Renal pelvis (tissue), 12 donors: ENCODE measurements at places on chromosomes 2 and 18. TPM values are rescaled to one million over a fixed set of nuclear protein-coding genes. Genes with fewer than 3 reads are reported as not detected.

The KCNF1 gene
- 1.8 TPM for polyA plus RNA-seq

The LAMA3 gene
- 2.0 TPM for polyA plus RNA-seq

The TRIB2 gene
- 212 TPM for polyA plus RNA-seq

The TXNDC2 gene
- polyA plus RNA-seq = 0.31 TPM

The CYS1 gene
- polyA plus RNA-seq = 116 TPM

The PROC gene
- polyA plus RNA-seq = 7.6 TPM

The IL18RAP gene
- polyA plus RNA-seq = 0.68 TPM

The MARCHF4 gene
- polyA plus RNA-seq = 0.05 TPM

- DNase-seq = no peak
These were observed 142.9 kb upstream of the SMAD2 start for GRCh38 chr18:48073211-48073930.

DNA sequence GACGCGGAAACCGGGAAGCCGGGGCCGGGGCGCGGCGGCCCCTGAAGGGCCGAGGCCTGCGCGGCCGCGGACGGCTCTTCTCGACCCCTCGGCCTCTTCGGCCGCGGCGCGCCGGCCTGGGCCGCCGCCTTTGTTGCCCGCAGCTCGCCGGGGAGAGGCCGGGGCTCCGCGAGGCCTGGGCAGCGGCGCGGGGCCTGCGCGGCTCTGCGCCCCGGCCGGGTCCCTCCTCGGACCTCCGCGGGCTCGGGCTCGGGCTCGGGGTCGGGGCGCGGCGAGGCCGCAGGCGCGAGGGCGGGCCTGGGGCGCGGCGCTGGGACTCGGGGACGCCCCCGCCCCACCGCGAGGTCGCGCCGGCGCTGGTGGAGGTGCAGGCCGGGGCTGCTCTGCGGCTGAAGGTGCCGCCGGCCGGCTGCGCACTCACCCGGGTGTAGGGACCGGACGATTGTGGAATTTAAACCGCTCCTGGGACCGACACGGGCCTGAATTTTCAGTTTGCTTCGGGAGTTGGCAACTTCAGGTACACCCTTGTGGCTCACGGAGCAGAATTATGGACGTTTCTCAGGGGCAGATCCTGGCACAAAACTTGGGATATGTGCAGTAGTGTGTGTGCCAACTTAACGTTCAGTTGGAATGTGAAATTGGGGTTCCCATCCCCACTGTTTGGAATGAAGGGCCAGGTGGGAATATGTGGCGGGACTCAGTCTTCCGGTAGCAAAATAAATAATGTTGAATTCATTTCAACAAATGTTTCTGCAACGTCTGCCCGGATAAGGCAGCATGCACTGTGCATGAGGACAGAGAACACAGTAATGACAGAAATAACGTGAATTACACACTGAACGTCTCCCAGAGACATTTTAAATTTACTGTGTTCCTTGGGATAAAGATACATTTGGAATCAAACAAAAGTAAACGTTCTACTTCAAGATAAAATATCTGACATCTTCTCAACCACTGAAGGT, 787 bp downstream of the SOCS6 start:
- DNase-seq = no peak

DNA sequence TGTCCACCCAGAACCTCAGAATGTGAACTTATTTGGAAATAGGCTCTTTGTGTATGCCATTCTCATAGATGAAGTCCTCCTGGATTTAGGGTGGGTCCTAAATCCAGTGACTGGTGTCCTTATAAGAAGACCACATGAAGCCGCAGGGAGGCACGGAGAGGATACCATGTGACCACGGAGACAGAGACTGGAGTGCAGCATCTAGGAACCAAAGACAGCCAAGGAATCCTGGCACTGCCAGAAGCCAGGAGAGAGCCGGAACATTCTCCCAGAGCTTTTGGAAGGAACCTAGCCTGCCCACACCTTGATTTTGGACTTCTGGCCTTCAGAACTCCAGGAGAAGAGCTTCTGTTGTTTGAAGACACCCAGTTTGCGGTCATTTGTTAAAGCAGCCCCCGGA, 49.7 kb downstream of the ARL4C start:
- no peak for DNase-seq

DNA sequence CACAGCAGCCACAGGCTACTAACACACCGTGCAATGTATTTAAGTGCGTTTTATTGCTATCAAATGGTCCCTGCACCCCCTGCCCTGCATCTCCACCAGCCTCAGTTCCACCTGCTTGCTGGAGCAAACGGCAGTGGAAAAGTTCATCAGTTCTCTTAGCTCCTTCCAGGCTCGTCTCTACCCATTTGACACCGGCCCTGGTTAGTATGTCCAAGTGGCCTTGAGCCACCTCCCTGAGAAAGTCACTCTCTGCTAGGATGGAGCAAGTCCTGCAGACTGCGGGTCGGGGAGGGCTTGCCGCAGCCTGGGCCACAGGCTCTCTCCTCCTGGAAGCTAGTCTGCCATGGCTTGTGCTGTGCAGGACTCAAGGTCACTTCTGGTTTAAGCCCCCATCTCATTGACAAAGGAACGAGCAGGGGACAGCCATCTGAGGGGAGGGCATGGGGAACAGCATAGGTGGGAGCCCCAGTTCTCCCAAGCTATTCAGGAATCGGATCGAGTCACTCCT, 74.9 kb downstream of the RHOB start:
- no peak for DNase-seq

- DNase-seq = no peak
These were observed 382.1 kb upstream of the SETBP1 start for GRCh38 chr18:44298566-44298965.

DNA sequence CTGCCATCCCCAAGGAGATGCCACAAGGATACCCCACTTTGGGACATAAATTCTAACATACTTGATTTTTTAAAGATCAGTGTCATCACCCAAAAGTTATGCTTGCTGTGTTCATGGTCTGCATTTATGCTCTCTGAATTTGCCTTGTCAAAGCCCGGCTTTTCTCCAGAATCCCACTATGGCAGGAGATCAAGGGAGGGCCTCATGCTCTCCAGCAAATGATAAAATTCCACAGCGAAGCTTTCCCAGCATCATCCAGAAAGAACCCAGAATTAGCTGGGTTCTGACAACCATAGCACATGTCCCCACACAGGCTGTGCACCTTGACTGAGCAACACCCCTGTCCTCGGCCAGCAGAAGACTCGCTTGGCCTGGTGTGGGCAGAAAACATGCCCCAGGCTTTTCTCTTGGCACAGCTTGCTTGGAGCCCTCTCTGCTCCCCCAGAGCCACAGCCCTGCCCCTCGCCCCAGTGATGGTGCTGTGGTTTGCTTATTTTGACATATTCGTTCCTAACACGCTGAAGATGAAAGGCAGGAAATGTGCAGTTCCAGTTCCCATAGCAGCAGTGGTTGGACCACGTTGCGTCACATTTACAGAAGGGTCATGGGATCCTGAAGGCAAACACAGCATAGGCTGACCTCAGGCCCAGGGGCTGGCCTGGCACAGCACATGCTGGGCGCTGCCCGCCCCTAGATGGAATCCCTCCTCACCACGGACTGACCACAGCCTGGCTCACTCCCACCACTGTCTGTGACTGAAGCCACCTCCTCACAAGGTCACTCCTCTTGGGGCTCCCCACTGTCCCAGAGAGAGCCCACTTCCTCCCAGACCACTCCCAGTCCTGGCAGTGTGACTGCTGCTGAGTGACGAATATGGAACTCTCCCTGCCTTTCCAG, 14.1 kb upstream of the CHRNA1 start:
- DNase-seq = no peak

- peak; percentile 98 for DNase-seq
These were observed at the start of gene SCLY for GRCh38 chr2:238060542-238061314. Gene SCLY, plus strand, starts transcription at chr2:238061001. Its CDS starts 54 bp downstream, at chr2:238061055.

- DNase-seq = no peak
These were observed 84.2 kb downstream of the MYOM1 start for GRCh38 chr18:3135536-3135935.

DNA sequence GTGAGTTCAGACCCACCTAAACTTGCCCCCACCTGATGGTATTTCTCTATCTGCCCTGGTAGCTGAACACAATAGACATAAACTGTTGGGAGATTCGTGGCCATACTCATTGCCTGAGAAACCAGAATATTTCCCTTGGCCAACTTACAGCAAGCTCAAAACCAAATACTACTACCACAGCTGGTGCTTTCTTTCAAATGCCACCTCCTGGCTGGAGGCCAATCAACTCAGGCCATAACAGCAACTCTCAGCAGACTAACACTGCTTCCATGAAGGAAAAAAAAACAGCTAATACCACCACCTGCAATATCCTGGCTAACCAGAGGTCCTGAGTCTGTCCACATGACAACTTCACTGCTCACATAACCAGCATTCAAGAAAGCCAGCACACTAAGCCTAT, 373.1 kb downstream of the CMPK2 start:
- DNase-seq = no peak

DNA sequence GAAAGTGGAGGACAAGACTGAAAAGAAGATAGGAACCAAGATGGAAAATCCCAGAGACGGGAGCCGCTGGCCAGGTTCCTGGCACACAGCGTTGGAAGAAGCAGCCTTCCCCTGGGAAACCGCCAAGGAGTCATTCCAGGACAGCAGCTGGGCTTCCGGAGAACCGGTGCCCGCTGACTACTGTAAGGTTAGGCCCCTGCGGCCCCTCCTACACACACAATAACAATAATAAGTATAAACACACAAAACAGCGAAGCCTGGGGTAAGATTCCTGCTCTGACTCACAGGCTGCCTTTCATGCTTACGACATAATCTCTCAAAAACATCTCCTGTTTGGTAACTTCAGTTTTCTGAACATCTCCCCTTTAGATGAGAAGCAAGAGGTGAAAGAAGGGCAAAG, 28.1 kb upstream of the MYCN start:
- no peak for DNase-seq

DNA sequence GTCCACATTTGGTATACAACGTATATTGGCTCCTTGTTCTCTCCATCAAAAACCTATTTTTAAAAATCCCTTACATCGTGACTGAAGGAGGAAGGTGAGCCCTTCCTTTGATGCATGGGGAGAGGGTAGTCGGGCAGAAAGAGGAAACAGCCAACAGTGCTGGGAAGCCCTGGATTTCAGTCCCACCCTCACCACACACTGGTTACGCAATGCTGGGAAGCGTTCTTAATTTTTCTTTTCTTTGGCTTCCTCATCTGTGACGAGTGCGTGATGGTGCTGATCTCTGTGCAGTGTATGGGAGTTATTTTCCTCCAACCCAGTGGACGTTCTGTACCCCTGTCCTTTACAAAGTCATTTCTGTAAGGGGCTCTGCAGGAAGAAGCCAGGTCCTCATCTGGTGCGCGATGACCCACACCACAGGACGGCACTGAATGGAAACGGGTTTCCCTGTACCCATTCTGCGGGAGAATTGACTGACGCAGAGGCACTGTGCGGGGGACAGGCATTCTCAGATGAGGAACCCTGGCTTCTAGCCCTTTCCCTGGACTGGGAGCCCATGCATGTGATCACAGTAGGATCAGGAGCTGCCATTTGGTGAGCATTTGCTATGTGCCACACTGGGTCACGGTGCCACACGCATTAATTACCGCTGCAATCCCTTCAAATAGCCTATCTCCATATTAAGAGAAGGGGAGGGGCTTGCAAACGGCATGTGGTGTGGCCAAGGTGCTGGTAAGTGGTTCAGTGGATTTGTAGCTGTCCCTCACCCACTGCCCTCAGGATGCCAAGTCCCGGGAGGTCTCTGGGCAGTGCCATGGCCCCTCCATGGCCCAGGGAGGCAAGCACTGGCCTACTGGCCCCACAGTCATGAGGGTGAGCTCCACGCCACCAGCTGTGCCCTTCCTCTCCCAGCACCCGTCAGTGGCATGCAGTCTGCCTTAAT, 4.3 kb downstream of the COLEC11 start:
- DNase-seq = no peak

DNA sequence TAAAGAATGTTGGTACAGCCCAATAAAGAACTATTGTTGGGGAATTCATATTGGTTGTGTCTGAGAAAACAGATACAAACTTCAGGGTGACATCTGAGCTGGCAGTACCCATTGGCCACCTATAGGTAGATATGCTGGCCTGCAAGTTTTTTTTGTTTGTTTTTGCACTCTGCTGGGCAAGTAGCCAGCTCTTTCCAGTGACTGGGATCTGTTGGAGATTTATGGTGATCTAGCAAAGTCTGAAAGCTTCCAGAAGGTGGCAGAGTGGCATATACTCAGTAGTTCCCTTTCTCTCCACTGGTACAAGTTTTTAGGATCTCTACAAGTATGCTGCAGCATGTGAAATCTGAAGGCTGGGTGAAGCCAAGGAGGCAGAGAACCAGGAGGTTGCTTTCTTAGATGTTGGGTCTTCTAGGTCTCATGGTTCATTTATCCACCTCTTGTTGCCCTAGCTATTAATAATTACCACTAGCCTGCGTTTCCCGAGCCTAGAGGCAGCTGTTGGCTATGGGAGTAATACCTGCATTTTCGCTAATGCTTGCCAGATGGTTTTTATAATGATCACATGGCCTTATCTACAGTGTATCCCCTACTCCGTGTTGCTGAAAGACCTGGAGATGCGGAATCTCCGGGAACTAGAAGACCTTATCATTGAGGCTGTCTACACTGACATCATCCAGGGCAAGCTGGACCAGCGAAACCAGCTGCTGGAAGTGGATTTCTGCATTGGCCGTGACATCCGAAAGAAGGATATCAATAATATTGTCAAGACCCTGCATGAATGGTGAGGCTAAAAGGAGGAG, 9.5 kb downstream of the COPS7B start:
- DNase-seq = peak; percentile 35

GRCh38 chr18:50727721-50728471, 91.9 kb downstream of the MRO start:
- no peak for DNase-seq

- no peak for DNase-seq
These were observed 314.3 kb upstream of the ETAA1 start for GRCh38 chr2:67082813-67083212.

GRCh38 chr18:54734059-54734458, 94.2 kb upstream of the RAB27B start:
- DNase-seq = no peak

GRCh38 chr2:16389611-16390010, 276.0 kb downstream of the CYRIA start:
- no peak for DNase-seq

GRCh38 chr2:187134306-187134705, 285.3 kb upstream of the ZSWIM2 start:
- no peak for DNase-seq

DNA sequence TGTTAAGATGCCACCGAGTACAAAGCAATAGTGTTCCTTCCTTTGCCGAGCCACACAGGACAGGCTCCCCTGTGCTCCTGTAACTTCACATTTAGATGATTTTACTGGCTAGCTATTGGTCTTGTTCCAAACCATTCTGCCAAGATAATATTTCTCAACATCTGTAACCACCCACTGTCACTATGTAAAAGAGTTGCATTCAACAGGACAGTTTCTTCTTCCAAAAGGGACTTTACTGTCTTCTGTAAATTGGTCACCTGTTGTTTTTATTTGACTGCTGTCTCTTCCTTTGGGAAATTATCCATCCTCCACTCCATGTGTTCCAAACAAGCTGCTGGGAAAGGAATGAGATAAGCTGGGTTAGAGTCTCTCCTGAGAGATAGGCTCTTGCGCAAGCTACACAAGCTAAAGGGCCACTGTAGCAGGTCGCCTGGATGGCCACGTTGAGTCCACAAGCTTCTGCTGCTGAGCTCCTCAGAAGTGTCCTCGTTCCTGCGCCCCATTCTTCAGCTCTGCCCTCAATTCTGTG, 14.4 kb upstream of the BZW1 start:
- DNase-seq = no peak
